Activated CD4-positive, alpha-beta T cell treated with anti-CD3 and anti-CD28 coated beads for 36 hours (primary cell): ENCODE measurements at places on chromosomes 3 and 15. TPM values are rescaled to one million over a fixed set of nuclear protein-coding genes. Genes with fewer than 3 reads are reported as not detected.

STXBP5L gene
- total RNA-seq: not detected

- H3K4me1 ChIP-seq: peaks cover 6% of the 10 kb centered on the region
- H3K27ac ChIP-seq: no peak overlapping the region
- DNase-seq: no peak
- no peaks in the 10 kb centered on the region for H3K36me3 ChIP-seq
- no peak overlapping the region for H3K4me3 ChIP-seq
These were observed 10.4 kb downstream of the KBTBD12 start for GRCh38 chr3:127925384-127925783.

GOLGA6D gene
- total RNA-seq: not detected

DNA sequence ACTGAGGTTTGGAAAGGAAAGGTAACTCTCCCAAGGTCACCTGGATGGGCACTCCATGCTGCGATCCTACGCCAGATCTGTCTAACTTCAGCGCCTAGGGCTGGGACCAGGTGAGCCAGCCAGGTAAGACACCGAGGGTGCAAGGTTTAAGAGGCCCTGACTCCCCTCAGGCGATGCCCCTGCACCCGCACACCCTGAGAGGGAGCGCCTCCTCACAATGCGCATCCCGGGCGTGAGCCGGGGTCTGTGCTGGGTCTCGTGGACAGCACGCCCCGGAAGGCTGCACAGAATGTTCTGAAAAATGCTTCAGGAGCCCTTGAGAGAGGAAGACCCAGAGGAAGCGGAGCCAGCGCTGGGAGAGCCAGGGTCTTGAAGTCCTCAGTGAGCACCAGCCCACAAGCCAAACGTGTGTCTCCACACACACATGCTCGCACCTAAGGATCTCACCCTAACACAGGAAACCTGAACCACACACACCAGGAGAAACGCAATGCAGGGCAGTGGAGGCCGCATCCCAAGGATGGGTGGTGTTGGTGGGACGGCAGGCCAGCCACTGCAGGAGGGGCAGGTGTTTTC lies 142.0 kb downstream of the ADAMTS17 start:
- no peak for DNase-seq
- no peak overlapping the region for H3K27ac ChIP-seq
- H3K4me3 ChIP-seq: no peak overlapping the region

- H3K4me3 ChIP-seq: no peak overlapping the region
- DNase-seq: no peak
- H3K4me1 ChIP-seq: peaks cover 4% of the 10 kb centered on the region
- H3K36me3 ChIP-seq: no peaks in the 10 kb centered on the region
- peaks cover 78% of the 10 kb centered on the region for H3K27me3 ChIP-seq
- no peak overlapping the region for H3K27ac ChIP-seq
These were observed 29.7 kb upstream of the POLG start for GRCh38 chr15:89364341-89364740.

DNA sequence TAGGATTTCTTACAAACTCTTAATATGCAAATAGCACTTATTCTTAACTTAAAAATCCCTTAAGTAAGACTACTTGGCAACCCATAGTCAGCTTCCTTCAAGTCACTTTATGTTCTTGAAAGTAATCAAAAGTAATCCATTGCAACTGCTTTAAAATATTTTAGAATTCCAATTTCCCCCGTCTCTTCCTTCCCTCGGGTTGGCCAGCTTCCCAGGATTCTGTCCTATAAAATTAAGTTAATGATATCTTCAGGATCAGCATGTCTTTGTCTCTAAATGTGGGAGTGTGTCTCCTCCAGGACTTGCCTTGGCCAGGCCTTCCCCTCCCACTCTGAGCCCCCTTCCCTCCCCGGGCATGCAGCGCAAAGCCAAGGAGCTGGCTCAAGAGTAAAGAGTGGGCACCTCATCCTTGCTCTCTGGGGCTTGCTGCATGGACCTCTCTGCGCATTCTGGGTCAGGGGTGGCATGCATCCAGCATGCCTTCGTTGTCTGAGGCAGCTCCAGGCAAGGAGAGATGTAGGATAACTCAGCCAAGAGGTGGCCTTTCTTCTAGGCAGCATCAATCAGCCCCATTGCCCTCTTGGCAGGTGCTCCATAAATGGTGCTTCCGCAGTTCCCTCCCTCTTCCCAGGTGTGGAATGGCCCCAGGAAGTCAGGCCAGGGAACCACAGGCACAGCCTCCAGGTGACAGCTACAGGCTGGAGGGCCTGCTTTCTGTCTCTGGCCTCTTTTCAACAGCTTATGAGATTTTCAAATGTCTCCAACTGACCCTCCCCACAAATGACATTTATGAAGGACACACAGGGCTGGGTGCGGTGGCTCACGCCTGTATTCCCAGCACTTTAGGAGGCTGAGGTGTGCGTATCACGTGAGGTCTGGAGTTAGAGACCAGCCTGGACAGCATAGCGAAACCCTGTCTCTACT lies 108.7 kb upstream of the ALDH1A3 start:
- no peak overlapping the region for H3K4me3 ChIP-seq
- H3K36me3 ChIP-seq: no peaks in the 10 kb centered on the region
- H3K27me3 ChIP-seq: peaks cover 7% of the 10 kb centered on the region
- no peaks in the 10 kb centered on the region for H3K4me1 ChIP-seq

RARRES1 gene
- not detected for total RNA-seq

TRPM1 gene
- not detected for total RNA-seq

FEZF2 gene
- not detected for total RNA-seq

GRCh38 chr3:73222126-73222525 lies 160.7 kb downstream of the EBLN2 start:
- H3K4me3 ChIP-seq: no peak overlapping the region
- peaks cover 2% of the 10 kb centered on the region for H3K27me3 ChIP-seq
- no peak overlapping the region for H3K27ac ChIP-seq
- no peaks in the 10 kb centered on the region for H3K36me3 ChIP-seq
- H3K4me1 ChIP-seq: no peaks in the 10 kb centered on the region
- no peak for DNase-seq

GRCh38 chr3:42486814-42487565 lies 15.5 kb upstream of the VIPR1 start:
- H3K4me3 ChIP-seq: no peak overlapping the region
- H3K4me1 ChIP-seq: no peaks in the 10 kb centered on the region
- peaks cover 1% of the 10 kb centered on the region for H3K27me3 ChIP-seq
- no peak for DNase-seq
- no peaks in the 10 kb centered on the region for H3K36me3 ChIP-seq
- no peak overlapping the region for H3K27ac ChIP-seq
